ENCODE measurements at places on chromosomes 1 and 21.

- no peak for DNase-seq
Observed at GRCh38 chr1:209802117-209802779, 3.7 kb downstream of the IRF6 start.

- DNase-seq, result no peak
Observed at GRCh38 chr1:193524616-193525015, 338.2 kb upstream of the B3GALT2 start.

DNA sequence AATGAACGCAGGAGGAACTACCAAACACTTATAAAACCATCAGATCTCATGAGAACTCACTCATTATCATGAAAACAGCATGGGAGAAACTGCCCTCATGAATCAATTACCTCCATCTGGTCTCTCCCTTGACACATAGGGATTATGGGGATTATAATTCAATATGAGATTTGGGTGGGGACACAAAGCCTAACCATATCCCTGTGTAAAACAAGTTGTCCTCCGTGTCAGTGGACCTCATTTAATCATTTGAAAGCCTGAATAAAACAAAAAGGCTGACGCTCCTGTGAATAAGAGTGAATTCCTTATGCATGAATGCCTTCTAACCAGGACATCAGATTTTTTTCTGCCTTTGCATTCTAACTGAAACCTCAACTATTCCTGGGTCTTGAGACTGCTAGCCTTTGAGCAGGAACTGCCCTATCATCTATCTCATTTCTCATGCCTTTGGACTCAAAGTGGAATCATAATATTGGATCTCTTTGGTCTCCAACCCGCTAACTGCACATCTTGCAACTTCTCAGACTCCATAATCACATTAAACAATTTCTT lies 648.8 kb downstream of the ADGRL2 start:
- DNase-seq, result no peak

- no peak for DNase-seq
Observed at GRCh38 chr1:15885269-15885668, 37.8 kb downstream of the SPEN start.

DNA sequence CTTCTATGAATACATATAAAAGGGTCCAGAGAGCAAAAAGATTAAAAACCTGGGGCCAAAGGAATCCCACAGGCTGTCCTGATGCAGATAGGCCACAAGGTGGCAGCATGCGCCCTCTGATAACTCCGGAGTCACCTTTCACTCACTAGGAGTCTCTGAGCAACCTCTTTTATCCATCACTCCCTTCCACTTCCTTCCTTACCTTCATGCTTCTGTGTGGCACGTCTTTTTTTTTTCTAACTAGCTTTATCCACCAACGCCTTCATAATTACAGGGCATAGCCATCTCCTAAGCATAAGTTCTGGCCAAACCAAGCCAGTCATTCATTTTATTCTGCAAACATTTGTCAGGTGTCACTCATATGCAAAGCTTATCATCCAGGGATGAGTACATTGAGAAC lies 3.9 kb upstream of the PGLYRP4 start:
- DNase-seq, result peak; percentile 21

DNA sequence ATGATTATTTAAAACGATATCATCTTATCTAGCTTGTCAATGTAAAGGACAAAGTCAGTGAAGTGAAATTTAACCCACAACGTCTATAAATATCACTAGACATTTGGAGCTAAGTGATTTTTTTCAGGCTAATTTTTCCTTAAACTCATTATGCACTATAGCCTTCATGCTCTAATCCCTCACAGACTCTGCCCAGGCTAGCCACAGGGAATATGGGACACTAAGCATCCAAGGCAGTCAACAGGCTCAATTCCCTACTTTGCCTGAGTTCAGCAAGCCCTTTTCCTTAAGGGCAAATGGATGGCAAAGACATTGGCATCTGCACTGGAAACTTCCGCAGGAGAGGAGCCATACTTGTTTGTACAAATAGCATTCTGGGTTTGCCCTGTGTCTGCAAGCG lies 577.0 kb downstream of the LMO4 start:
- DNase-seq, result no peak

DNA sequence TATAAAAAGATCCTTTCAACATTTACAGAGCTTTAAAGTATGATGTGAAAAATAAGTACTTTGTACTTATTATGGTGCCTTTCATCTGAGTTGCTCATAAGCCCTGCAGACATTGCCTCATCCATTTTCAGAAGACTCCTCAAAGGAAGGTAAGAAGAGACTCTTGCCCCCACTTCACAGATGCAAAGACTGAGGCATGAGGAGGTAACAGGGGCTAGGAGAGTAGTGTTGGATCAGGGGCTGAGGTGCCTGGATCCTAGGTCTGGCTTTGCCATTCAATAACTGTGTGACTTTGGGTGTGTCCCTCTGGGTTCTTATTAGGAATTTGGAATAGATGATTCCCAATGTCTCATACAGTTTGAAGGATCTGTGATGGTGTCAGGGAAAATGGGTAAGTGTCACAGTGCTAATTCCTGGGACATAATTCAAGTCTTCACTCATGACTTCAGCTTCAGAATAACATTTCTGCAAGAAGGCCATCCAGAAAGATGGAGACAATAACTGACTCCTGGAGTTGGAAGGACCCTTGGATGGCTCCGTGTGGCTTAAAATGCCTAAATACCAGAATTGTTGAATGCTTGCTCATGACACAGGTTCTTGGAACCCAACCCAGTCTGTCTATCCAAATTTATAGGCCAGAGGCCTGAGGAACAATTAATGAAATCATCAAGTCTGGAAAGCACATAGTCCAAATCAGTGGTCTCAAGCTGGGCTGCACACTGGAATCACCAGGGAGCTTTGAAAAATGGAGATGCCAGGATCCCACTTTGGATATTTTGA lies 93.1 kb upstream of the RUNX1 start:
- DNase-seq, result no peak

- no peak for DNase-seq
Observed at GRCh38 chr1:21307210-21307609, 16.9 kb upstream of the ECE1 start.

DNA sequence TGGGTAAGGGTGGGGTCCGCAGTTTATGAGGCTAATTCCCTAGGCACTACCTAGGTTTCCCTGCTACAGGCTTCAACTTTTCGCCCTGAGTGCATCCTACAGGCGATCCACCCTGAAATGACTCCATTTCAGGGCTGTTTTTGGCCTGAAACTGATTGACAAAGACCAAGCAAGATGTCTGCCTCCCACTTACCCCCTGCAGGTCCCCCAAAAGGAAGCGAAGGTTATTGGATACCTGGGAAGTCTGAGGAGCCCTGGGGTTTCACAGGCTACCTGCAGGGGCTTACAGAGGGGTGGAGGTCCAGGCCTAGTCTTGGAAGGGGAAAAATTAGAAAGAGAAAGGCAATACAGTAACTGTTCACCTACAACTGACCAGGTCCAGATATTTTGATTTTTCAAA lies 3.3 kb upstream of the TBX15 start:
- no peak for DNase-seq

GRCh38 chr1:33455539-33456501 lies 16.6 kb upstream of the ZSCAN20 start:
- peak; percentile 83 for DNase-seq

- no peak for DNase-seq
Observed at GRCh38 chr1:1245817-1246576, 525 bp downstream of the C1QTNF12 start.

DNA sequence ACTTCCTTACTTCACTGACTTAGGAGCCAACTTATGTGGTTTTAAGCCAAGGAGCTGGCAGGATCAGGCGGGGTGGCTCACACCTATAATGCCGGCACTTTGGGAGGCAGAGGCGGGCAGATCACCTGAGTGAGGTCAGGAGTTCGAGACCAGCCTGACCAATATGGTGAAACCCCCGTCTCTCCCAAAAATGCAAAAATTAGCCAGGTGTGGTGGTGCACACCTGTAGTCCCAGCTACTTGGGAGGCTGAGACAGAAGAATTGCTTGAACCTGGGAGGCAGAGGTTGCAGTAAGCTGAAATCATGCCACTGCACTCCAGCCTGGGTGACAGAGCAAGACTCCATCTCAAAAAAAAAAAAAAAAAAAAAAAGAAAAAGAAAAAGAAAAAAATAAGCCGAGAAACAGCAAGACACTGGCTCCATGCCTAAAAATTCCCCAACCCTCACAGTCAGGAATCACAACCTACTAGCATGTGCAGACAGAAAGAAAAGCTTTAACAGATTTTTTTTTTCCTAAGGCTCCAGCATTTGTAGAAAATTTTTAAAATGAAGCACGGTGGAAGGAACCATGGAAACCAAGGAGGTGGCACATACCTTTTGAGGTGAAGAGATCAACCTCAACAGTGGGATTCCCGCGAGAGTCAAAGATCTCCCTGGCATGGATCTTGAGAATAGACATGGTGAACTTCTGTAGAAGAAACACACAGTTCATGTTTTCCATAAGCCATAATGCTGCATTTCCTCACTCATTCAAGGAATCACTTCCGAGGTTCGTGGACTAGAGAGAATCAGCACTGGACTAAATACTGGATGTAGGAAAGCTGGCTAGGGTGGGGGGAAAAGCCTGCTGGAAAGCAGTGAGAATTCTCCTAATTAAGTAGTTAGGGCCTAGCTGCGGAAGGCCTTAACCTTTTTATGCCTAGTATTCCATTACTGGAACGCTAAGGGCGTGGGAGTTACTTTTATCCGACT lies 4.0 kb downstream of the ENO1 start:
- DNase-seq, result no peak
